ENCODE measurements at places on chromosomes 1 and 21.

DNA sequence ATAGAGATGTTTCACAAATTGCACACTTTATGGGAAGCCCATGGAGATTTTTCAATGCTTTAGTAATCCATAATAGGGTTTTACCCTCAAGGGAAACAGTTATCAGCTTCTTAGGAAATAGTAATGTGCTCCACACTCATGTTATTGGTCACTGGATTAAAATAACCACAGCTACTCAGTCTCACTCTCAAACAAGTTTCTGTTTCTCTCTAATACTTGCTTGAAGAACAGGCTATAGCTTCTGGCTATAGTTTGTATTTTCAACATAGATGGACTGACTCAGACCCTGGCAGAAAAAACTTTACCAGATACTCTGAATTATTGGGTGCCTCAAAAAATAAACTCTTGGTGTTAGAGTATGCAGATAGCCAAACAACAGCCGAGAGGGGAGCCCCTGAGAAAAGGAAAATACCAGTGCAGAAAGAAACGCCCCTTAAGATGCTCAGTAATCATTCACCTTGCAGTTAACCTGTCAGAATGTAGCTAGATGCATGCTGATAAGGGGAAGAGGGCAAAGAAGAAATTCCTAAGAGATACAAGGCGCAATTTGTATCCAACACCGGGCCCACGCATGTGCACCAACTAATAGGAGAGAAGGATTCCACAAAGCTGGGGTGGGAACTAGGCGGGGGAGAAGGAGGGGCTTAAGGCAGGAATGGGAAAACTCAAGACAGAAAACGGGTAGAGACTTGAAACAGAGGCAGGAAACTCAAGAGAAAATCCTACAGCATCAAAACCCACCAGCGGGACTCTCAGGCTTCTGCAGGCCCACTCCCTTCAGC lies 30.4 kb upstream of the PDE4B start:
- no peak for DNase-seq

DNA sequence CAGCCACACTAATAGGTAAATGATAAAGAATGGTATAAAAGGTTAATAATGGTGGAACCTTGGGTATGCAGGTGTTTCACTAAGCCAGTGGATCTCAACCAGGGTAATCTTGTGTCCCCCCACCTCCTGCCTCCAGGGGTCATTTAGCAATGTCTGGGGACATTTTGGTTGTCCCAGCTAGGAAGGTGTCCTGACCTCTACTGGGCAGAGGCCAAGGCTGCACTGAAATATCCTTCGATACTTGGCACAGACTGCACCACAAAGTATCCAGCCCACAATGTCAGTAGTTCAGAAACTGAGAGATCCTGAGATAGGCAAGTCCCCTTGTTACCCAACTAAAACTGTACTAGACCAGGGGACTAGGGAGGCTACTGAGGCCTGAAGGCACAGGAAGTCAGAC lies 113.6 kb upstream of the TIAM1 start:
- no peak for DNase-seq

GRCh38 chr1:224131253-224131652 lies 17.3 kb downstream of the FBXO28 start:
- DNase-seq = no peak

DNA sequence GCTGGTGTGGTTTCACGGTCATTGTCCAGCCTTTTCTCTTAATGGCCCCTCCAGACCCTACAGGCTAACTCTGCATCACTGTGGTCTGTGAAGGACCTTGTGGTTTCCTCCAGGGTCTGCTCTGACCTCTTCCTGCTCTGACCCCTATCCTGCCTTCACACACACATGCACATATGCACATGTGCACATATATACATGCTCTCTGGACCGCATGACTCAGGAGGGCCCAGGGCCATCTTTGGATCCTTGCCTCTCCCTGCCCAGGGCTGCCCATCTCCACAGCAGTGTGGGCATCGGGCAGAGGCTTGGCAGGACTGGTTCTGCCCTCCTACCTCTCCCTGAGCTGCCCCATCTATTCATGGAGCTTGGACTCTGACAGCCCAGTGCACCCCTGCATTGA lies 510.9 kb downstream of the PTPRU start:
- no peak for DNase-seq

GRCh38 chr1:6073480-6074053 lies 27.9 kb downstream of the KCNAB2 start:
- no peak for DNase-seq

DNA sequence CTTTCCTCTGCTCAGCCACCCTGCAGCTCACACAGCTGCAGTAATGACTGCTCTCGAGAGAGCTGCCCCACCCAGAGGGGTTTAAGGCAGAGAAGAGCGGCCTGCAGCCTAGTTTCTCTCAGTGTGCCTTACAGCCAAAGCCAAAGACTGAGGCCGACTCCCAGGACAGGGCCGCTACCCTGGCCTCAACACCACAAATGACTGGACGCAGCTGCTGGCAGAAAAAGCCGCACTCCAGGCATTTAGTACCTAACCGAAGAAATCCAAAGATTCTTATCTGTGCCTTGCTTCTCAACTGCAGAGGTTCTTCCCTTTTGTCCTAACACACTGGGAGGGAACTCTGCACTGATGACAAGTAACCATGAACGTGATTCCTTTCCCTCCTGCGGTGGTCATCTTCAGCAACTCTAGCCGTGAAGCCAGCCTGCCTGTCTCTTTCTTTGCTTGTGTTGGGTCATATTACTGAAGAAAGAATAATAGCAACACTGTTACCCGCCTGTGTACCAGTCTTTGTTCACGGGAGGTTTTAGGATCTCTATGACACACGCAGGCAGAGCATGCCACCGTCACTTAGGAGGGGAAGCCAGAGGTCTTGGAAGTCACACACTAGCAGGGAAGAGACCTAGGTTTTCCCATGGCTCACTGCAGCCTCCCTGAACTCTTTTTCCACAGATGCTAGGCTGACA lies 202.7 kb downstream of the RHOU start:
- no peak for DNase-seq

DNA sequence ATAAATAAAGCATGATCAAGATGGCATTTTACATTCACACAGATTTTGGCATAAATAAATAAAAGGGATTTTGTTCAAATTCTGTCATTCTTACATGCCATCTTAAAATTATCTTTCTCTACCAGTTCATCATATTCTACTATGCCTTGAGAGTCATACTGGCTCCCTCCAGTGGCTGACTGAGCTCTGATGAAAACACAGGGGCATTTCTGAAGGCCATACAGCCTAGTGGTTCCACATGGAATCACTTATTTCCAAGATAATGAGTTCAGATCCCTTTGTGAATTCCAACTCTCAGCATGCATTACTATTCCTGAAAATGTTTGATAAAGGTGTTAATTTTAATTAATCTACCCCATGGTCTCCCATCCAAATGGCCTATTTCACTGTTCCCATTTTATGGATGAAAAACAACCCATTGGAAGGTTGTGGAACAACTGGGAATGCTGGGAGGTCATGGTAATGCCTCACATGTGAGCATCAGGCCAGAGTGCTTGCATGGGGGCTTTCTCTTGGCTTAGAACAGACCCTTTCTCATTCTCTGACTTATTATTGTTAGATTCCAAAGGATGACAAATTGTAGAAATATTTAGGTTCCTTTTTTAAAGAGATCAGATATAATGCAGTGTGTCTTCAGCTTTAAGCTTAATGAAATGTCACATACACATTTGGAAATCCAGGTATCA lies 622.4 kb upstream of the PKN2 start:
- DNase-seq = no peak

- no peak for DNase-seq
These were observed 38.2 kb downstream of the TRAPPC10 start for GRCh38 chr21:44050276-44050675.

GRCh38 chr1:39500862-39501389 lies 9.5 kb downstream of the BMP8A start:
- DNase-seq = no peak

DNA sequence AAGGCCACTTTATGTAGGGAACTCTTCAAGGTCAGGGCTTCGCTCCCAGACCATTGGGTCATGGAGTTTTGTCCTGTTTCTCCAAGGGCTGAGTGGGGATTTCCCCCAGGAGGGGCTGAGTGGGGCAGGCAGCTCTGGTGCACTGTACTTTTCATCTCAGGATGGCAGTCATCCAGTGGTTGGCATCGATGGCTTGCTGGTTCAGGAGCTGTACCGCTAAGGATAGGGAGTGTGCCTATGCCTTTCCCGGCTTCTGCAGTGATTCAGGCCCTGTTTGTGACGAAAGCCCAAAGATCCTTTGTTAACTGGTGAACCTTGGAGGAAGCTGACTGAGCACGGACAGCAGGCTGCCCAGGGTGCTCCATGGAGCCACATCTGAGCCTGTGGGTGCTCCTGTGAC lies 100.1 kb upstream of the GADD45A start:
- DNase-seq = no peak

- DNase-seq = no peak
These were observed 170.2 kb downstream of the PLPP3 start for GRCh38 chr1:56409112-56409691.

GRCh38 chr1:117702654-117703053 lies 96.8 kb downstream of the TENT5C start:
- no peak for DNase-seq

GRCh38 chr1:60558236-60558635 lies 484.7 kb upstream of the C1orf87 start:
- no peak for DNase-seq

DNA sequence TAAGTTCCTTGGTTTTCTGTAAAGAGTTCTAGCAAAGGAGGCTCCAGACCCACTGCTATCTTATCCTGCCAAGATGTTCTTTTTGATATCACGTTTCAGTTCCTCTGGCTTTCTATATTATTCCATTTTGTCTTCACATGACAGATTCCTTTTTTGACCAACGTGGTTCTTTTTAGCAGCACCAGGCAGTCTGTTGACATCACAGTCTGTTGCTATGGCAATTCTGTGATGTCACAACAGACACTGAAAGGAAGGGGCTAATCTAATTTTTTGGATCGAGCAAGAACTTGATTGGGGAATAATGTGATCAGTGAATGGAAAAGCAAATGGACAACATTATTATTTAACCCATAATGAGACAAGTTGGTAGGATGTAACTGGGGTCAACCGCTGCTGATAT lies 64.5 kb upstream of the GOLT1A start:
- no peak for DNase-seq

- DNase-seq = no peak
These were observed 17.7 kb upstream of the PROX1 start for GRCh38 chr1:213969958-213970555.

DNA sequence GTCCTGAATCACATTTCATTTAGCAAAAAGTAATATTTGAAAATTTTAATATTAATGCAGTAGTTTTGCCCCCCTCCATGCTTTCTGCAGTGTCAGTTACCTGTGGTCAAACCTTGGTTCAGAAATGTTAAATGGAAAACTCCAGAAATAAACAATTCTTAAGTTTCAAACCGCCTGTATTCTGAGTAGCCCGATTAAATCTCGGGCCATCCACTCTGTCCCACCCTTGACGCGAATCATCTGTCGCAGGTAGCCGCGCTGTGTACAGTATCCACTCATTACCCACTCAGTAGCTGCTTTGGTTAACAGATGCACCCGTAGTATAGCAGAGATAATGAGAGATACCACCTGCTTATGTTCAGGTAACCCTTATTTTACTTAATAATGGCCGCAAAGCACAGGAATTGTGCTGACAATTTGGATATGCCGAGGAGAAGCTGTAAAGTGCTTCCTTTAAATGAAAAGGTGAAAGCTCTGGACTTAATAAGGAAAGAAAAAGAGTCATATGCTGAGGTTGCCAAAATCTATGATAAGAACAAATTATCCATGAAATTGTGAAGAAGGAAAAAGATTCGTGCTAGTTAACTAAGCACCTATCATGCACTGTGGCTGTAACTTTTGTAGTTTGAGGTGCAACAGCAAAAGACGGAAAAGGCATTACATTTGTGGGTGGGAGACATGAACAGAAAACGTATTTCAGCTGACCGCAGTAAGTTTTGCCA lies 889 bp upstream of the SCYL3 start:
- no peak for DNase-seq

- DNase-seq = no peak
These were observed 21.1 kb downstream of the TBX19 start for GRCh38 chr1:168301664-168302320.

- no peak for DNase-seq
These were observed 41.5 kb upstream of the SAMD13 start for GRCh38 chr1:84259989-84260388.

DNA sequence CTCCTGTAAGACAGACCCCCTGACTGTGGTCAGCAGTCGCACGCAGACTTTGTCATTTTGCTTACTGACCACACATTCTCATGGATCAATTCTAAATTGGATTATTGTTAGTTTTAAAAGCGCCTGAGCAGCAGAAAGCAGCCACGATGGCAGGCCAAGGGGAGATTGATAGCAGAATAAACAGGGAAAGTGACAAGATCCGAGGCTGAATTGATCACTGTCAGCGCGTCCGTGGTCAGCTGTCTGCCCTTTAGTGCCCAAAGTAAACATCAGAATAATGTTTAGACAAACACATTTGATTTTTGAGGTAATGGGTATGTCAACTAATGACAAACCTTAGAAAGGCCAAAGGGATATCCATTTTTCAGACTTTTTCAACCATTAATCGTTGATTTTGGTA lies 426.8 kb downstream of the SETD4 start:
- no peak for DNase-seq

GRCh38 chr1:101005871-101006270 lies 19.7 kb downstream of the DPH5 start:
- DNase-seq = no peak

DNA sequence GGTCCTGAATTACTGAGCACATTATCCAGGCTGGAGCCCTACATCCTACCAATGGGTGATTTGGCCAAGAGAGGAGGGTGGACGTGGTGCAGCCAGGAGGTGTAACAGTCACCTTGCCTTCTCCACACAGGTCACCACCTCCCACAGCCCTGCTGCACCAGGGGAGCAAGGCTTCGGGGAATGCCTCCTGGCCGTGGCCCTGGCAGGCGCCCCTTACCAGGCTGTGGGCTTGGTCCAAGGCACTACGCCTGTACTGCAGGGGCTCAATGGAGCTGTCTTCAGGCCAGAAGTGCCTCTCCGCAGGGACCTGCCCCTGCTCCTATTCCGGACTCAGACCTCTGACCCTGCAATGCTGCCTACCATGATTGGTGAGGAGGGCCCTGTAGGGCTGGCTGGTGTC lies 26.0 kb downstream of the HMGCS2 start:
- DNase-seq = no peak

- no peak for DNase-seq
These were observed 49.1 kb upstream of the ZNF648 start for GRCh38 chr1:182110635-182111034.

DNA sequence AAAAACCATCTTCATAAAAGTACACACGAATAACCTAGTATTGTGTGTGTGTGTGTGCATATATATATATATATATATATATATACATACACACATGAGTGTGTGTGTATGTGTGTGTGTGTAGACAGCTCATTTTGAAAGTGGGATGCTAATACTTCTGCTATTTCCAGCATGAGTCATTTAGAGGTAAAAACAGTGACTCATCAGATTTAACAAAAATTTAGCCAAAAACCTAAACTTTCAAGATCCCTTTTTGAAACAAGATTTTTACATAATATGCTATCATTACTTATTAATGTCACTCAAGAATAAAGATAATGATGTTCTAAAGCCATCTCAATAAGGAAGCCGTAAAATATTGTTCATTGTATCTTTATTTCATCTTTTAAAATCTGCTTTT lies 35.6 kb upstream of the ADGRL4 start:
- DNase-seq = no peak
